ENCODE measurements at places on chromosomes 11 and 22. TPM values are rescaled to one million over a fixed set of nuclear protein-coding genes. Genes with fewer than 3 reads are reported as not detected.

Gene CCND1
- total RNA-seq = 119 TPM

Gene SCUBE1
- total RNA-seq = not detected

Gene PATE4
- total RNA-seq = not detected

Gene MS4A3
- not detected for total RNA-seq

Gene CRYBB2
- not detected for total RNA-seq

Gene OR4D5
- not detected for total RNA-seq

Gene TRPC6
- not detected for total RNA-seq

Measured in epithelial cell of umbilical artery (primary cell).